Substantia nigra (tissue), 51 donors: ENCODE measurements at places on chromosomes 3 and 15.

GRCh38 chr3:72087420-72087819, 302.5 kb upstream of the PROK2 start:
- no peak for DNase-seq

DNA sequence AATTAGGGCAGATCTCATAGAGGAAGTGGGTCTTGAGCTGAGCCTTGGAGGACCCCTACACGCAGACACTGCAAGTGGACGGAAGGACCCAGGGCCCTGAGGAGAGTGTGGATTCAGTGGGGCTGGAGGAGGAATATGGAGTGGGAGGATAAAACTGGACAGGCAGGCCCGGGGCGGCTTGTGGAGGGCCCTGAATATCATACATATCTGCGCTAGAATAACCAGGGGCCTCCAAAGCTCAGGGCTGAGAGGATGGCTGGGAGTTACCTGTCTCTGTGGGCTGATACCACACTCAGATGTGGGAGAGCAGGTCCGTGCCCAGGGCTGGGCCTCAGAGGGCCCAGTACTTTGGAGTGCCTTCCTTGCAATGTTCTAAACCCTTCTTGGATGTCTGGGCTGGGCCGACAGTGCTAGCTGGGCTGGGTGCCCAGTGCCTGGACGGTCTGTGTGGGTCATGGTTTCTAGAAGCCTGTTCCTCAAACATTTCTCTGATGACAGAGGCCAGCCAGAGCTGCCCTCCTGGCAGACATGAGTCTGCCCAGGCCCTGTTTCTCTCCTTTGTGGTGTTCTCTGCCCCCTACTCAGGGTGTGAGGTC, 29.6 kb downstream of the CHRD start:
- DNase-seq: no peak

GRCh38 chr15:68012911-68013310, 41.2 kb upstream of the PIAS1 start:
- DNase-seq: no peak

DNA sequence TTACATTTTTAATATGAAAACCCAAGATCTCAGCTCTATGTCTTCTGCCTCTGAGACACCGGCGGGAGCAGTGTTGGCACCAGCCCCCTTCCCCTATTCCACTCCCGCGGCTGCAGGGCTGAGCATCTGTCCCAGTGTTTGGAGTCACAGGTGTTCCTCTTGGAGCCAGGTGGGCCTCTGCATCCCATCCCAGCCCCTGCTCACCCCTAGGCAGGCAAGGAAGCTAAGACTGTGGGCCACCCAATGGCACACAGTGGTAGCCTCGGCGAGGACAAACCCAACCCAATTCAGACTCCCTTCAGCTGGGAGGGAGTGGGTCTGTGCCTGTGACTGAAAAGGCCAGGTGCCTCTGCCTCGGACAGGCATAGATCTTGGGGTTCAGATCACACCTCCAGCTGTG, 3.1 kb downstream of the CHST13 start:
- no peak for DNase-seq

DNA sequence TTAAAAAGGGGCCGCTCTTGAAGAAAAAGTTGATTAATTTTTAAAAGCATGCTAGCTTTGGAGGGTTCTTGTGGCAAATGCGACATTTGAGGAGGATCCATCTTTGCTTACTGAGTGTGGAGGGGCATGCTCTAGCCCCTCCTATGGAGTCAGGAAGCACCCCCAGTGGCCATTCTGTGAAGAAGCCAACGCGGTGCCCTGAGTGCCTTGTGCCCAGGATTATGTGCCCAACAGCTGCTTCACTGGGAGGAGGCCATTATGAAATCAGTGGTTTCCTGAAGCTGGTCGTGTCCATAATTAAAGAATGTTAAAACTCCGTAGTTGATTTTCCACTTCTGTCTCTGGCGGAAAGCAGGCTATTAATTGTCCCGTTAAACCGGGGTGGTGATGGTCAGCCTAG, 69.1 kb upstream of the TNFAIP8L3 start:
- DNase-seq: no peak

DNA sequence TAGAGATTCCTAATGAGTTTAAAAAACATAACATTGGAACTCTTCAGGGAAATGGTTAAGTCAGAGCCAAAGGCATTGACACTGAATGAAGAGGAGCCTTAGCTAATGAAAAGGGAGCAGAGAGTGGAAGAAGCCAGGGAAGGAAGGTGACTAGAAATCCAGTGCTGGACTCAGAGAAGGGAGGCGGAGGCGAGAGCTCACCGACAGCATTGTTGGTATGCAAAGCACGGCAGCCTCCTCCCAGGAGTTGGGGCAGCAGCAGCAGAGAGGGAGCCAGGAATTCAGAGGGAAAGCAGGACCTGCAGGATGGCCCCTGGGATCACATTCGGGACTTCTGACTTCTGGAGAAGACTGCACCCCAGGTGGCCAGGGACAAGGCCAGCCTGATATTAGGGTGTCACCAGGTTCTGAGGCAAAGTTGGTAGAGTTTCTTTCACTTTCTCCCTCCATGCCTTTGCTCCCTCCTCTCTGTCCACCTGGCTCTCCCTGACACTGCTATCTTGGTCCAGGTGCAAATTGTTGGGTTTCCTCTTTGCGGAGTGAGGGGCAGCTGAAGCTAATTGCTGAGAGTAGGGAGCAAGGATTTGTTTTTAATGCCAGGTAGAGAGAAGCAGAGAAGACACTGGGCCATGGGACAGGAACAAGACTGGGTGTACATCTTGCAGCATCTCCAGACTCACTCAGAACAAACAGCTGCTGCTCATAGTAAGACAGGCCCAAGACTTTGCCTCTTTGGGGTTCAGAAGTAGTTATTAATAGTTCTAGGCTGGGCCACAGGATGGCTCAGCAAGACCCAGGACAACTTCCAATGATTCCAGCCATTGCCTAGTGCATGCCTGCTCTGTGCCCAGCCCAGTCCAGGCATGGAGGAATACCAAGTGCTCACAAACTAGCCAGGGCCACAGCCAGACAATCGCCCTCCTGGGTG, 157.9 kb downstream of the TLE3 start:
- DNase-seq: peak; percentile 33

- no peak for DNase-seq
Measured at GRCh38 chr3:108477511-108478147, 32.8 kb downstream of the MYH15 start.

- no peak for DNase-seq
Measured at GRCh38 chr15:56202701-56203100, 41.0 kb downstream of the RFX7 start.

DNA sequence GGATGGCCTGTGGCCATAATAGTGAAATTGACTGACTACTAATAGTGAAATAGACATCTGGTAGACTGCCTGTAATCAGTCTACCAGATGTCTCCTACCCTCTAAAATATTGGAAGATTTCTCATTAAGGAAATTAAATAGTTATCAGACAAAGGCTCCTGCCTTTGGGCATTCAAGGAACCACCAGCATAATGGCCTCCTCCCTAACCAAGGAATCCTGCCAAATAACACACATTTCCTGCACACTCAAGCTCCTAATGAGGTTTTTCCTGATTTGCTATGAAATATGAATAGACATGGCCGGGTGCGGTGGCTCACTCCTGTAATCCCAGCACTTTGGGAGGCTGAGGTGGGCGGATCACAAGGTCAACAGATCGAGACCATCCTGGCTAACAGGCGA, 14.6 kb downstream of the NUSAP1 start:
- no peak for DNase-seq

DNA sequence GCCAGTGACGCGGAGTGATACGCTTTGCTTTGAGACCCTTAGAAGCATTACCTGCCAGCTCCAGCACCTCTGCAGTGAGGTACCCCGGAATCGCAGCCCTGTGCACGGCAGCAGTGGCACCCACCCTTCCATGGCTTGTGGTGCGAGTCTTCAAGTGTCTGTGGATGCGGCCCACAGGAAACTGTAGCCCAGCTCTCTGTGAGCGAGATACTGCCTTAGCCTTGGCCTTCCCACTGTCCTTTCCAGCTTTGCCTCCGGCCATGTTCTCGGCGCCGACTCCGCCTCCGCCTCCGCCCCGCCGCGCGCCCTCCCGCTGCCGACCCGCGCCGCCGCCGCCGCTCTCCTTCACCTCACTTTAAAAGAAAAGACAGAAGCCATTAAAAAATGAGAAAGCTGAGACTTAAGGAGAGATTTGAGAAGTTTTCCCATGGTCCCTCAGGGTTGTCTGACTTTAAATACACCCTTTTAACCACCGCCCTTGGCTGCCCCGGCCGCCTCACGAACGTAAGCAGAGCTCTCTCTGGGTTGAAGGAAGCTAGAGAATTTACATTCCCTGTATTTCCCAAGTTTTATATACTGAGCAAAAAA, 78.5 kb upstream of the FAM174B start:
- peak; percentile 42 for DNase-seq

DNA sequence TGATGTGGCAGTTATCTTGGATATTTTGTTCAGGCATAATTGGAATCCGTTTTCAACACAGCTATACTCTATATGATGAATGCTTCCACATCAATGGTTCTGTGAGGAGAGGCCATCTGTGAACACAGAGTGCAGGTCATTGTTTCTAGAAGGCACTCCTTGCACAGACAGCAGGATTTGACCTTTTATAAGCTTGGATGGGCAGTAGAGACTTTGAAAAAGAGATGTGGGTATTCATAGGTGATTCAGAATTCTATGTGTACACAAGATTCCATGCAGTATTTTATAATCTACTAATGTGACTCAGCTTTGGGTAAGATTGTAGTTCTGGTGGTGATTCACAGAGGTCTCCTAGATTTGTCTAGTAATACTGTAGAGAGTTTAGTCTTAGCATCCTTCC, 12.5 kb downstream of the ARPP21 start:
- no peak for DNase-seq

DNA sequence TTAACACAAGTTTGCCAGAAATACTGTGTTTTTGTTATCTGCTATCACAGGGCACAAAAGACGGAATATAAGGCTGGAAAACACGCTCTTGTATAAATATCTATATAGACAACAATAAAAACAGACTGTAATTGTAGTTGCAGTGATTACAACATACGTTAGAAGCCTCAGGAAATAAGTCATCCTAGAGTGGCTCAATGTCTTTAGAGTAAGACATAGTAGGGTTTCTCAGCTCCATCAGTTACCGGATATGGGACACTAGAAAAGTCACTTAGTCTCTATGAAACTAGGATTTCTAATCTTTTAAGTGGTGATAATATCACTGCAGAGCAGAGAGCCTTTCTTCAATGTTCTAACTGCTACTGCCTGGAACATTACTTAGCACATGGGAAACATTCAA, 208.8 kb downstream of the STAG1 start:
- DNase-seq: no peak

DNA sequence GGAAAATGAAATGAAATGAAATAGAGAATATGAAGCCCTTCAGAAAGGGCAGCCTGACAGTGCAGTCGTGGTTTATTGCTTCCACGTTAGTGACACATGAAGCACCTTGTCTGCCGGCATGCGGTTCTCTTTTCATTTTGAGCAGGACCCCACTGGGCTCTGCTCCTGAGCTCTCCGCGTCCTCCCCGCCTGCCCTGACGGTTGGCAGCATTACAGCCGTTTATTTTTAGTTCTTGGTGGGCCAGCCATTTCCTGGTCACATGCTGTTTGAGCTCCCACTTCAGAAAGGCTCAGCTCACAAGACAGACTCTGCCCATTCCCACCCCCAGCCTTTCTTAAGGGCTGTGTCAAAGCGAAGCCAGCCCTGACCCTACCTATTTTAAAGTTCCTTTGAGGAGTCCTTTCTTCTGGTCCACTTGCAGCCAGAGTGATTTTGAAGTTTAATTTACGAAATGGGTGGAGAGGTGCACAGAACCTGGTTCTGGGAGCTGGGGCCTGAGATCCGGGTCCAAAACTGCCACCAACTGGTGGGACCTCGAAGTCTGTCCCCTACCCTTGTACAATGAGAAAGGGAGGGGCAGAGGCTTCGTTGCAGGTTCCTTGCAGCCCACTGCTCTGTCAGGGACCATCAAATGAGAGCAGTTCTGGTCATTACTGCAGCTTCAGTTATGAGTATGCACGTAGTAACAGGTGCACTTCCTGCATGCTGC, 60.1 kb downstream of the MGLL start:
- DNase-seq: peak; percentile 26

DNA sequence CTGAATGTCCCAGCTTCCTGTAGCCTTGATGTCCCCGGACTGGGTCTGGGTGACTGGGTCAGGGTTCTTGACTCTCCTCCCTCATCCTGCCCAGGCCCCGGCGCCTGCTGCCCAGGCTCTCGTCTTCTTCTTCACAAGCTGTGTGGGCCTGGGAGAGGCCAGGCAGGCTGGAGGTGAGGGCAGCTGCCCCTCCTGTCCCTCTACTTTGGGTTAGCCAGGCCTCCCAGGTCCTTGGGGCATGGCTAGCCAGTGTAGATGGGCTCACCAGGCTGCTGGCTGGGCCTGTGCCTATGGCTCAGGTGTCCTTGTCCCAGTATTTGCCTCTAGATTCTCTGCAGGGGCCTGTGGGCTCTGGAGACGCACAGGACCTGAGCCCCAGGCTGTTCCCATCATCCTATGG, 31.8 kb downstream of the TKT start:
- DNase-seq: no peak

- no peak for DNase-seq
Measured at GRCh38 chr3:156379327-156379726, 175.6 kb downstream of the SSR3 start.

GRCh38 chr3:138389841-138390581, 41.6 kb downstream of the MRAS start:
- no peak for DNase-seq

DNA sequence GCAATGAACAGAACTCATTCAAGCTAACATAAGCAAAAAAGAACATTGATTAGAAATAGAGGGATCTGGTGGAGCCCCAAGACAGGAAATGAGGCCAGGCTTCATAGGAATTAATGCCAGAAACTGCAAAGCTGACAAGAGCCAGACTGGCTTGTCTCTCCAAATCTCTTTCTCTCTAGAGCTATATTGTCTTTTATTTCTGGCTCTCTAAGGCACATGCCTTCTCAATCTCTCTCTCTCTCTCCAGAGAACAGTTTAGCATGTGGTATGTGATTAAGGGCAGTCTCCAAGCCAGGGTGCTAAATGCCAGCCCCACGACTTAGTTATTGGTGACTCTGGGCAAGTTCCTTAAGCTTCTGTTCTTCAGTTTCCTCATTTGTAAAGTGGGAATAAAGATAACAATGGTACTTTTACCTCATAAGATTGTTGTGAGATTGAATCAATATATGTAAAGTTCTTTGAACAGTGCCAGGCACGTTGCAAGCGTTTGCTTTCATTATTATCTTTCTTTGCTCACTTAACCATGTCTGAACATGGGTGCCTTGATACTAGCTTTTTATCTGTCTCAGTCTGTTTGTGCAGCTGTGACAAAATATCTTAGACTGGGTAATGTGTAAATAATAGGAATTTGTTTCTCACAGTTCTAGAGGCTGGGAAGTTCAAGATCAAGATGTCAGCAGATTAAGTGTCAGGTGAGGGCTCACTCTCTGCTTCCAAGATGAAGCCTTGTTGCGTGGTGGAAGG, 123.2 kb downstream of the BDH1 start:
- no peak for DNase-seq

- DNase-seq: no peak
Measured at GRCh38 chr3:184322731-184323487, 8.5 kb downstream of the EIF4G1 start.

GRCh38 chr3:168250415-168250861, 154.7 kb upstream of the GOLIM4 start:
- no peak for DNase-seq

GRCh38 chr3:196989721-196990262, 21.2 kb upstream of the PIGZ start:
- no peak for DNase-seq

GRCh38 chr3:100426067-100426682, 24.8 kb downstream of the LNP1 start:
- no peak for DNase-seq
